ENCODE measurements at places on chromosomes 2 and 18.

DNA sequence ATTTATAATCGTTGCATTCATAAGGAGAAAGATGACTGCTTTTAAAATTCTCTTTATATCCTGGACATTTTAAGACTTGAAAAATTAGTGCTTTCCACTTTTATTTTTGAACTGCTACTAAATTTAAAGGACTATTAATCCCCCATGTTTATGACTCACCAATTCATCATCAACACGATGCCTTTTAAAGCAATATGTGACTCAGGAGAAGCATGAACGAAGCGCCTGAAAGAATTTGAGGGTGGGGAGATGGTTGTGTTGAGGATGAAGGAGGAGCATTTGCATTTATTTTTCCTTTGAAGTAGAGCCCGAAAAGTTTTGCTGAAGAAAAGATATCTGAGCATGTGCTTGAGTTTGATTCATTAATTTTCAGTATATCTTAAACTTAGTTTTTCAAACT is 192.2 kb upstream of the LRRTM1 start:
- DNase-seq: no peak

GRCh38 chr2:158969715-158970240 is 1.3 kb downstream of the TANC1 start:
- no peak for DNase-seq

GRCh38 chr2:72925328-72925943 is 8.1 kb downstream of the EMX1 start:
- no peak for DNase-seq

DNA sequence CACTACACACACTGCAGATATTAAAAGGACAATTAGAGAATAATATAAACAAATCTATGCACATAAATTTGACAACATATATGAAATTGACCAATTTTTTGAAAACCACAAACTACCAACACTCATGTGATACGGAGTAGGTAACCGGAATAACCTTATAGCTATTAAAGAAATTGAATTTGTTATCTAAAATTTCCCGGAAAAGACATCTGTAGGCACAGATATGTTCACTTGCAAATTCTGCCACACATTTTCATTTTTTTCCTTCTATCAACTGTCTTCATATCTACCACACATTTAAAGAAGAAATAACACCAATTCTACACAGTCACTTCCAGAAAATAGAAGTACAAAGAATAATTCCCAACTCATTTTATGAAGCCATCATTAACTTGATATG is 22.4 kb downstream of the NLRC4 start:
- no peak for DNase-seq

DNA sequence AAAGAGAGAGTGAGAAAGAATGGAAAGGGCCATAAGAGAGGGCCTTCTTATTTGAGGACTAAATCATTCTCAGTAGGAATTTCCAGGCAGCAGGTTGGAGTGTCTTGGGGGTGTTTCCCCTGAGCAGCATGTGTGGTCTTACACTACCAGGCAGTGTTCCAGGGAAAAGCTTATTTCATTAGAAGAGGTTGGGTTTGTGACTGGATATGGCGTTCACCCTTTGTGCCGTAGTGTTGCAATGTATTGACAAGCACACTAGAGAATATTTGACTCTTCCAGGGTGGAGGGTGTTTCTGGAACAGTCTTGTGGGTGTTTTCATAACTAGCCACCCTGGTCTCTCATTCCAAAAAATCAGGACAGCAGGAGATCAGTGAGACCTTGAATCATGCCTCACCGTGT is 105.5 kb downstream of the NRP2 start:
- DNase-seq: no peak

DNA sequence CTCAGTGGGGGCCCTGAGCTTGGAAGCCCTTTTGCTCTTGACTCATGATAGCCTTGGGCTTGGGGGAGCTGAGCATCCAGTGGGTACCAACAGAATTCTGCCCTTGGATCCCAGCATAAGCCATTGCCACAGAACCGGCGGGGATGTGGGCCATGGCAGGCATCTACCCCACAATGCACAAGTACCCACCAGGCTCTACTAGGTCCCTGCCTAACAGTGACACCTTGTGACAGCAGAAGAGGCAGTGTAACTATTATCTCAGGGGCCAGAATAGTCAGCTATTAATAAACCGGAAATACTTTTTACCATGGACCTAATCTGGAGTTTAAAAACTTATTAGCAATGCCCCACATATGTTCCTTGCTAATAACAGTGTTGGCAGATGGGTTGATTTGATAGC is 397.2 kb downstream of the TMEM182 start:
- DNase-seq: no peak

DNA sequence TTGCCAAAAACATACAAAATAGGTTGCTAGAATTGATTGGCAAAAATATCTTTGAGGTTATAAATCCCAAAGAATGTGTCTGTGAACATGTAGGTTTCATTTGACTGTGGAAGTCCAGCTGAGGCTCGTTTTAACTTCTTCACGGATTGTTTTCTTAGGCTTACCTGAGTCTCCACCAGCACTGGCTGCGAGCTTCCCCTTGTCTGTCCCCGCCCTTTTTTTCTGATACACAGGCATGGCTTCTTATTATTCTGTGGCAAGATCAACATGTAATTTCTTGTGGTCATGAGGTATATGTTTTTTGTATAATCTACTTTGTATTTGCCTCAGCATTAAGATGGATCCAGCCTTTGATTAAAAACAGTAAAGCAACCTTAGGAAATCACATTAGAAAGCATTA is 7.2 kb upstream of the SLC40A1 start:
- DNase-seq: no peak

GRCh38 chr2:86224645-86225355 is 25.5 kb downstream of the MRPL35 start:
- no peak for DNase-seq

GRCh38 chr2:21047141-21048009 is 3.5 kb upstream of the APOB start:
- DNase-seq: no peak

GRCh38 chr2:229474125-229474524 is 203.0 kb upstream of the PID1 start:
- DNase-seq: no peak

- no peak for DNase-seq
These were observed 5.0 kb upstream of the GALNT5 start for GRCh38 chr2:157252529-157252928.

DNA sequence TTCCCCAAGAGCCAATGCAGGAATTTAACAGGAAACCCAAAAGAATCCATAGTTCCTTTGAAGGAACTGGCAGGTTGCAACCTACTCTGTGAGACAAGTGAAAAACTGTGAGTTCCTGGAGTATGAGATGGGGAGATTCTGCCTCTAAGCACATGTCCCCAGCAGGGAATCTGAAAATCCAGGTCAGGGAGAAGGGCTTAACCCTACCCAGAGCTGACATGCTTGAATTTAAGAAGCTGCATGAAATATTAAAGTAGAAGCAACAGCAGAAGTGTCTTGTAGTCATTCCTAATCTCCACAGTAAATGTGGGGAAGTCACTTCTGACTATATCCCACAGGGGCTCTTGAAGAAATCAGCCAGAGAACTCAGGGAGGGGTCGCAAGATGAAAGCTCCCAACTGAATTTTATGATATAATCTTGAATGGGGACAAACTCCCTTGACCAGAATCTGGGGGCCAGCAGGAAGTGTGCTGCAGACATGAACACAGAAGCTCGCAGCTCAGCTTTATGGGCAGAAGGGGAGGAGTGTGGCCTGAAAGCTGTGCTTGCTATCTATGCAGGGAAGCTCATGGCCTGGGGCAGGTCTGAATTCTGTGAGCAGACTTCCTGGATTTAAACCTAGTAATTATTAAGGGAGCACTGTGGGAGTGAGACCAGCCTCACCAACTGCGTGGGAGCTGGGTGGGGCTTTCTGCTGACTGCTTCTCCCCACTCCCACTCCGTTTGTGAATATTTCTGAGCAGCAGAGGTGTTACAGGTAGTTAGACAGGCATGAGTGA is 184.1 kb upstream of the KYNU start:
- DNase-seq: no peak

DNA sequence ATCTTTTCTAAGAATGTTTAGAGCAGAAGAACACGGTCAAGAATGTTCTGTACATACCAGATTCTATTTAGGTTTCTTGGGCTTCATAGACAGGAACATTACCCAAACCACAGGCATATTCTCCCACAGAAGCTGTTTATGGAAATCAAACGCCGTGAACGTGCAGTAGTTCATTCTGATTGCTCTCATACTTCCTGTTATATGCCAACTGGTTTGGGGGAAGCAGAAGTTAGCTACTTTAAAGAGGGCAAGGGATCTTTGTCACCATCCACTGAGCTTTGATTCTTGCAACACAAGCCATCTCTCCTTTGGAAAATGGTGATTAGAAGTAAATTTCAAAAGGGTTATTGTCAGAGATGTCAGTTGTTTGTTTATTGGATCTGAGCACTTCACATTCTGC is 182.2 kb upstream of the NRP2 start:
- no peak for DNase-seq

DNA sequence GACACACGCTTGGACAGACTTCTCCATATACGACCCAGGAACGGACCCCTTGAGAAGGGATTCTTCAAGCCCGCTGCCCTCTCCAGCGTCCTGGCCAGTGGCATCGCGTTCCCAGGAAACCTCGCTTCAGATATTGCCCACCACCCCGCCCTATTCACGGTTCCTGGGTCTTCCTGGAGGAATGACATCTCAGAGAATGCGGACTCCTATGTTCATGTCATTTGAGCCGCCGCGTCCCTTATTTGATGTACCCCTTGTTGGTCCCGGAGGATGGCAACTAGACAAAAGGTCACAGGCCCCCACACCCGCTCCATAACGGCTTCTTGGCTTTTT is 588 bp upstream of the CCDC93 start:
- DNase-seq: no peak

DNA sequence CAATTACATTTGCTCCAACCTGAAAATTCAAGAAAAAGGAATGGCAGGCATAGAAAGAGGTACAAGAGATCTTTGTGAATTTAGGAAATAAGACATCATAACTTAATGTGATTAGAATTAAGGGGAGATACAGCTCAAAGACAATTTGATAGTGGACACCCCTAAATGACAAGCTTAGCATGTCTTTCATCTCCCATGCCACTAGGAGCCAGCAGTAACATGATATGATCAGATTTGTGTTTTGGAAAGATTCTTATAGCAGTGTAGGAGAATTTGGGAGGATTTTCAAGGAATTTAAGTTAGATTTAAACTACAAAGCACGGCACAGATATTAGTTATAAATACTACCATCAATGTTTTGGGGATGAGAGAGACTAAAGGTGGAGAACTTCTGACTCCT is 340.8 kb downstream of the RDH14 start:
- no peak for DNase-seq

- no peak for DNase-seq
These were observed 55.6 kb downstream of the MTX2 start for GRCh38 chr2:176324862-176325261.

GRCh38 chr2:205401511-205401910 is 280.8 kb upstream of the NRP2 start:
- no peak for DNase-seq

GRCh38 chr2:43798300-43798699 is 24.5 kb downstream of the DYNC2LI1 start:
- no peak for DNase-seq

- DNase-seq: peak; percentile 3
These were observed 477.2 kb downstream of the TRIB2 start for GRCh38 chr2:13193900-13194299.

DNA sequence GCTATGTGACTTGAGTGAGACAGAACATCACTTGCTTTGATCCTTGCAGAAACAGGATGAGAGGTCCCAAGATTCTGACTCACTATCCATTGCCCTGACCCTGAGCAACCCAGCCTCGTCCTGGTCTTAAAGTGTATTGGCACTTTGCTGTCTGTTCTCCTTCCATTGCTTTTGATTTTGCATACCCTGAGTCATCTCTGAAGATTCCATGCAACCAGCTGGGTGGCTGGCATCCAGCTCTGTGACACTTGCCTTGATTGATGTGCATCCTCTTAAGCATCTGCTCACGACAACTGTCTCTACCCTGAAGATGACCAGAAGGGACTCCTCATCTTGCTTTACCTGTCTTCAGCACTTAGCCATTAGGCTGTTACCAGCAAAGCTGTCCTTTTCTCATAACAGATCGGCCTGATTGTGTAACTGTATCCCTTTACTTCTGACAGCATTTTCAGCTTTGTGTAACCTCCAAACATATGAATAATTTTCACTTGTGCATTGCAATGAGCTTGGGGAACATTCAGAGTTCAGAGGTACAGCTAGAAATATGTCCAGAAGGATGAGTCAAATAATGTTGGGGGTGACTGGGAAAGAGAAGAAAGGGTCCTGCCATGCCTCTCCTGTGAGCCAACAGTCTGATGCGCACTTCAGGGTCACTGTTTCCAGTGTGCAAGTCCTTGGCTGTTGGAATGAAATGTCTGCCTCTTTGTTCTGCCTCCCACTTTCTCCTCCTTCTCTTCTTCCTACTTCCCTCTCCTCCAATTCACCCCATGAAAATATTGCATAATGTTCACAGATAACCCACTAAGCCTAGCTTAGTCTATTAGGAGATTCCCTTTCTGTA is 249.7 kb upstream of the OSR1 start:
- DNase-seq: no peak

- no peak for DNase-seq
These were observed 184.3 kb downstream of the MCFD2 start for GRCh38 chr2:46731280-46731679.

GRCh38 chr2:173762221-173762620 is 203.0 kb downstream of the SP3 start:
- no peak for DNase-seq

- DNase-seq: peak; percentile 1
These were observed 328.5 kb upstream of the FANCL start for GRCh38 chr2:58569475-58570185.

DNA sequence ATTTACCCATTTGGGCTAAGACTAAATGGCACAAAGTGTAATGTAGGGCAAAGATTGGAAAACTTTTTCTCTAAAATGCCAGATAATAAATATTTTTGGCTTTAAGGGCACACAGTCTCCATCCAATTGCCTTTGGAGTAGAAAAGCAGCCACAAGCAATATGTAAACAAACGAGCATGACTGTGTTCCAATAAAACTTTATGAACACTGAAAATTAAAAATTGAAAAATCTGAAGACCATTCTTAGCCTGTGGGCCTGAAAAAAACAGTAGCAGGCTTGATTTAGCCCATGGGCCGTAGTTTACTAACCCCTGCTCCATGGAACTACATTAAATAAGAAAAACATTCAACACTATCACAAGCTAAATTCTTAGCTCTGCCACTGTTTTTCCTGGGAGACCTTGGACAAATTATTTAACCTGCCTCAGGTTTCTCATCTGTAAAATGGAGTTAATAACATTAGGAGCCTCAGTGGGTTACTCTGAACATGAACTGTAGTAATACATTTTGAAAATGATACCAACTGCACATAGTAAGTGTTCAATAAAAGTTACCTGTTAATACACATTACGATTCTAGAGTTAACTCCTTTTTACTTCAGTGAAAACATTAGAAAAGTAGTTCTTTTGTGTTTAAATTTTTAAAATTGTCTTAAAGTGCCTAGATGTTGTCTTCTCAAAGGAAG is 1.3 kb downstream of the IFIH1 start:
- no peak for DNase-seq

DNA sequence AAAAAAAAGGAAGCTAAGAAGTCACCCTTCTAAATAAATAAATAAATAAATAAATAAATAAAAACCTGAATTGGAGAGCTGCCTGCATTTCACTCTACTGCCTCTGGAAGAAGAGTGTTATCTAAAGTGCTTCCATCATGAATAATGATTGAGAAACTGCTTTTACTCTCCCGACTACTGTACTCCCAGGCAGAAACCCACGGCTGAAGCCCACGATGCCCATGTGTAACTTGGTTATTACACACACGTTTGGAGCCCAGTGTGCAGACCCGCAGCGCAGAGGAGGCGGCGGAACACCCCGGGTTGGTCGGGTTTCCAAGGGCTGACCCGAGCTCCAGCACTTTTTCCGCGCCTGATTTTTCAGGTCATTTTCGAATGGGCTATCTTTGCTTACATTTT is 697 bp upstream of the SPATS2L start:
- DNase-seq: no peak

Data from hindlimb muscle (tissue), 1 donor.